ENCODE measurements at places on chromosomes 7 and 10.

GRCh38 chr7:1708596-1709251, 38.6 kb downstream of the ELFN1 start:
- DNase-seq, result no peak

DNA sequence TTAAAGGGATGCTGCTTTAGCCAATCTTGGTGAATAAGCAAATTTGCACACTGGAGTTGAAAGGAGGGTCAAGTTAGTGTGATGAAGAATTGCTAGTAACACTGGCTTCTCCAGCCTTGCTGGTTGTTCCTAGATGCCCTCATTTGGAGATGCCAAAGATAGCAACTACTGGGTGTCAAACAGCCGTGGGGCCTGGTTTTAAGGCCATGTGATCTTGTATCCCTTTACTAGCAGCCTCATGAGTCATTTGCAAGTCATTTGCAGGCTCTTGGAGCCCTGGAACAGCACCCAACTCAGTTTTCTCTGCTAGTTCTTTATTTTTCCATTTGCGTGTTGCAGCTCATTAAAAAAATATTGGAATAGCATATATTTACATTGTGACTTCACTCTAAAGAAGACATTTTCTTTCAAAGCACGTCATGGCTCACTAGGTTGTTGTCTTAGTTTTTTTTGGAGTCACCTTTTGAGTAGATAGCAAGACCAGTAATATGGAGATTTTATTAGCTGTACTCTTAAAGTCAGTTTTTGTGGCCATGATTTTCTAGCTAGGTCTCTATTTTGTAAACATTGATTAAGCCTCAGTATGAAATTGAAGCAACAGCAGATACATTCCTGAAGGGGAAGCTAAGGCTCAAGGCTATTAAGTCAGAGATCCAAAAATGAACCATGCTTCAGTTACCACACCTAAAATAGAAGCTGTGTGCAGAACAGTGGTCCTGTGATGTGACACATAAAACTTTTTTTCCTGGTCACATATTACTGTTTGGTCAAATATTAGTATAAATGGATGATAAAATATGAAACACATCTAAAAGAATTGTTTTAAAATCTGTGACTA, 1.3 kb downstream of the LSMEM1 start:
- DNase-seq, result no peak

- no peak for DNase-seq
These were observed 71.7 kb downstream of the TNS3 start for GRCh38 chr7:47510192-47510591.

- no peak for DNase-seq
These were observed 182.4 kb downstream of the PTEN start for GRCh38 chr10:88045656-88046415.

- no peak for DNase-seq
These were observed 30.6 kb downstream of the DNMBP start for GRCh38 chr10:99979066-99979685.

GRCh38 chr10:62456611-62457101, 82.5 kb downstream of the ZNF365 start:
- no peak for DNase-seq

GRCh38 chr10:61882621-61883370, 18.7 kb upstream of the ARID5B start:
- DNase-seq, result no peak
